ENCODE measurements at places on chromosomes 7 and 10. TPM values are rescaled to one million over a fixed set of nuclear protein-coding genes. Genes with fewer than 3 reads are reported as not detected.

NPFFR1 gene
- total RNA-seq = not detected

PROSER2 gene
- total RNA-seq = 23.5 TPM

MKX gene
- total RNA-seq = not detected

HMX3 gene
- total RNA-seq = not detected

ANKRD2 gene
- total RNA-seq = 2.3 TPM

PRSS37 gene
- total RNA-seq = not detected

BTBD16 gene
- 0.78 TPM for total RNA-seq

NEUROD6 gene
- total RNA-seq = not detected

INSYN2A gene
- total RNA-seq = not detected
